ENCODE measurements at places on chromosomes 2 and 18. TPM values are rescaled to one million over a fixed set of nuclear protein-coding genes. Genes with fewer than 3 reads are reported as not detected.

RIT2 gene
- not detected for total RNA-seq

ZEB2 gene
- 8.0 TPM for total RNA-seq

CENPA gene
- total RNA-seq = 57.9 TPM

PRSS56 gene
- 0.14 TPM for total RNA-seq

DIPK1C gene
- not detected for total RNA-seq

GKN2 gene
- total RNA-seq = 2.4 TPM

CCBE1 gene
- 10.4 TPM for total RNA-seq

EIPR1 gene
- 41.9 TPM for total RNA-seq

TNFAIP6 gene
- total RNA-seq = 1.7 TPM

Data from A549 treated with CORT108297 at 1 μM for 4 hours (cell line).